ENCODE measurements at places on chromosomes 7 and 10.

DNA sequence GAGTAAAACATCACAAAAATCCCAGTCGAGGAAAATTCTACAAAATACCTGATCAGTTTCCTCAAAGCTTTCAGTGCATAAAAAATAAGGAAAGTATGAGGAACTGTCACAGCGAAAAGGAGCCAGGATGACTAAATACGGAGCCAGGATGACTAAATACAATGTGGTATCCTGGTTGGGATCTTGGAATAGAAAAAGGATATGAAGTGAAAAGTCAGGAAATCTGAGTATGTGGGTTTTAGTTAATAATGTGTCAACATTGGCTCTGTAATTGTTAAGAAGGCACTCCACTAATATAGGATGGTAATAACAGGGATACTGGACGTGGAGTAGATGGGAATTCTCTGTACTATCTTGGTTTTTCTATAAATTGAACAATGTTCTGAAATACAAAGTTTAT, 175.5 kb downstream of the SUGCT start:
- no peak for DNase-seq

DNA sequence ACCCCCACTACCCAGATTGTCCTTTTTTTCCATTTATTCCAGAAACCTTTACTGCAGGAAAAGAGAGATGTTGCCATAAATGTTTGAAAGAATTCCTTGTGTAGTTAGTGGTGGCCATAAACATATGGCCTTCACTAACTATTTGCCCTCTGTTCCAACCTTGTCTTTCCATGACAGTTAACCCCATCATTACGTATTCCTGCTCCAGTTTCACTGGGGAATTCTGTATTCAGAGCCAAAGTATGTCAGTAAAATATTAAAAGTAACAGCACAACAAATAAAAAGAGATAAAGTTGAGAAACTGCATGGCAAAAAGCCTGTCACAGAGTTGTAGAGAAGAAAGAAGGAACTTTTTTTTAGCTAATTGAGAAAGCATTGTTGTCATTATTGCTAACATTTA, 261.3 kb downstream of the BICC1 start:
- no peak for DNase-seq

DNA sequence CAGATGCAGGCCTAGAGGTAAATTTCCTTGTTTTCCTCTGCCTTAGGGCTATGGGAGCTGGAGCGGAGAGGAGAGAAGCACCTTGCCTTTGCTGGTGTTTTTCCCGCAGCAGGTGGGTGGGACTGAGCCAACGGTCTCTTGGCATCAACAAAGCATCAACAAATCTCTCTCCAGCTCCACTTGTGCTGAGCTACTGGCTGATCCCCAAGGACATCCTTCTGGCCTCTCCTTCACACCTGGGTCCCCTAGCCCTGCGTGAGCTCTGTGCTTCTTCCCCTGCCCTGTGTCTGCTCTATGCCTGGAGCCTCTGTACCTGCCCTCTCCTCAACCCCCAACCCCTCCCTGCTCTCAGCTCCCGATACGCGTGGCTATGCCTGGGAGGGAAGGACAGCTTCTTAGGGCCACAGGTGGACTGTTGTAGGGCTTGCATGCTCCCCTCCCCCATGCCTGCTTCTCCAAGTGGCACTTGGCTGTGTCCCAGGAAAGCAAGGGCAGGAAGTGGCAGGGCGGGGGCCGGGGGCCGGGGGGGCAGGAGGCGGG, 3.2 kb upstream of the CLDN4 start:
- peak; percentile 86 for DNase-seq

- DNase-seq, result no peak
Measured at GRCh38 chr7:98284335-98285036, 3.0 kb downstream of the BRI3 start.

DNA sequence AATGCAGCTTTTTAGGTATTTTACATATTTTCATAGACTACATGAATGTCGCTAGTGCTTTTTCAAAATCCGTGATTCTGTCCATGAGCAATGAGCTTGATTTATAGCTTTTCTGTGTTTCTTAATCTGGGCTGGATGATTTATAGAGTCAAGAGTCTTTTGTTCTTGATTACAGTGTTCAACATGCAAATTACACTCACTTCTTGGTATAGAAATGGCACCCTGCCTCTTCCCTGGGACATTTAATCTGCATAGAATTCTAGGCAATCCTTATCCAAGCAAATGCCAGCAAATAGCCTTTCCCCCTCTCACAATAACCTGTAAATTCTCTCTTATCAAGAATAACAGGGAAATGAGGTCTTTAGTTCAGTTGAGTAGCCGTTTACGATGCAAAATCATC, 246.2 kb upstream of the SEMA3C start:
- DNase-seq, result no peak

DNA sequence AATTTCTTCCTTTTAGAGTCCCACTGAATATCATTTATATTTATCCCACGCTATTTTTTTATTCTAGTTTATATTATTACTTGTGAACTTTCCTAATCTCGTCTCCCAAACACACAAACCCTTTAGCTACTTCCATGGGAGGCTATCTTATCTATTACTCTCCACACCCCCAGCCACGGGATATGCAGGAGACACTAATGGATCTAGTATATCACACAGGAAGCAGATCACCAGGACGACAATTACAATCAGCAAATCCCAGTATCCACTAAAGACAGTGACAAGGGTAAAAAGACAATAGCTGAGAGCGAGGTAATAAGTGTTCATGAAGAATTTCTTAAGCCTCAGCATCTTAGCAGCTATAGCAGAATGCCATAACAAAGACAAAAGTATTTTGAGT, 3.8 kb upstream of the AKR1E2 start:
- no peak for DNase-seq

- no peak for DNase-seq
Measured at GRCh38 chr7:85068799-85069198, 118.1 kb downstream of the SEMA3D start.

- no peak for DNase-seq
Measured at GRCh38 chr10:95354110-95354509, 63.3 kb upstream of the PDLIM1 start.

- DNase-seq, result no peak
Measured at GRCh38 chr10:114526126-114526503, 121.8 kb upstream of the AFAP1L2 start.

GRCh38 chr7:36958111-36958733, 233.9 kb upstream of the AOAH start:
- no peak for DNase-seq

- peak; percentile 65 for DNase-seq
Measured at GRCh38 chr7:95690367-95690947, 81.9 kb upstream of the DYNC1I1 start.

DNA sequence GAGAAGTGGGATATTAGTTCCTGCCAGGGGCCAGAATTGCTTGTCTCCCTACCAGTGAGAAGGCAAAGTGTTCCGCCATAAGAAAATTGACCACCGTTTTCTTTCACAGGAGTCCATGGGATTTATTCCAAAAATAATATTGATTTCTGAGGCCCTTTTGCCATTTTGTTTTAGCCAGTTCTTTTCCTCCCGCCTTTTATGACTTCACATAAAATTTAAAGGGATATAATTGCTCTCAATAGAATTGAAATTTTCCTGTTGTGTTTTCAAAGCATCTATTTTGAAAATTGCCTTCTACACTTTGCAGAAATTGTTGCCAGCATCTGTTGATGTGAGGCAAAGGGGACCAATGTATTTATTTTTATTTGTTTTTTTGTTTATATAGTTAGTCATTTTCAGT, 53.6 kb downstream of the PLCE1 start:
- DNase-seq, result no peak

DNA sequence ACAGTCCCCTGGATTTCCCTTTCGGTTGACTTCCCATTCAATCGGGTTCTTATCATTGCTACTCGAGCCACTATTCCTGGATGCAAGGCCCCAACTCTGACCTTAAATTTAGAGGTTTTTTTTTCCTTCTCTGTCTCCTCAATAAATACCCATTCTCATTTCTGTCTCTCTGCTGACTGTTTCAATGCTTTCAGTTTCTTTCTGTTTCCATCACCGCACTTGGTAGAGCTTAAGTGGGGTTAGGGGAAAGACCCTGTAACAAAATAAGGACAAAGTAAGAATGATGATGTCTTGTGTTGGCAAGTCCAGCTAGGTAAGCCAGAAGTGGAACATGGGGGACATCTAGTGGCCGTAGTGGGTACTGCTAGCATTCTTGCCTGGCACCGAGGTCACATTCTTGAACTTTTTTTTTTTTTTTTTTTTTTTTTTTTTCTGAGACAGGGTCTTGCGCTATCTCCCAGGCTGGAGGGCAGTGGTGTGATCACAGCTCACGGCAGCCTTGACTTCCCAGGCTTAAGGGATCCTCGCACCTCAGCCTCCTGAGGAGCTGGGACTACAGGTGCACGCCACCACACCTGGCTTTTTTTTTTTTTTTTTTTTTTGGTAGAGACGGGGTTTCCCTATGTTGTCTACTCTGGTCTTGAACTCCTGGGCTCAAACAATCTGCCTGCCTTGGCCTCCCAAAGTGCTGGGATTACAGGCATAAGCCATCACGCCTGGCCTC, 40.3 kb downstream of the ZC3HC1 start:
- DNase-seq, result peak; percentile 87

DNA sequence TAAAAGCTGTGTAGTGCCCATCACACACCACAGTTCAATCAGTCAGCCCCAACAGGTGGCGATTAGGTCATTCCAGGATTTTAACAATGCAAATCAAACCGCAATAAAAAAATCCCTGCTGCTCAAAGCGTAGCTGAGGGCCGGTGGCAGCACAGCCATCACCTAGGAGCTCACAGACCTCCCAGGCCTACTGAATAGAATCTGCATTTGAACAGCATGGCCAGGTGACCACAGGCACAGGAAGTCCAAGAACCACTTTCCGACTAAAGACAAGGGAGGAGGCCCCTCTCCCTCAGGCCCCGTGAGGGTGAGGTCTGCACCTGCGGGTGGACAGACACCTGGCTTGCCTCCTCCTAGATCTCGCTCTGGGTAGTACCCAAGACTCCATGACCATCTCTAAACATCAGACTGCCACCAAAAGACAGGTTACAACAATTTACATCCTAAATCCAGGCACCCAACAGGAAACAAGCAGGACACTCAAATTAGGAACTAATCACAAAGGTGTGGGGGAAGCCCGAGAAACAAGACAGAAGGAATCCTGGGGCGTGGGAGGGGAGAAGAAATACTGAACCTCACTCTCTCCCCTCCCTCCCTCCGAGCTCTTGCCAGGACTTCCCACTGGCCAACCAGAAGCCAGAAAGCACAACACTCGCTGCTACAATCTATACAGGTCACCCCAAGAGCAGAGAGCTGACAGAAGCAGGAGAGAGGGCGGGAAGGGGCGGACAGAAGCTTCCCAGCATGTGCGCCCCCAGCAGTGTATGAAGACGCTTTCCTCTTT, 19.2 kb downstream of the GNA12 start:
- peak; percentile 90 for DNase-seq

GRCh38 chr7:69937097-69937496, 338.8 kb downstream of the AUTS2 start:
- DNase-seq, result no peak

DNA sequence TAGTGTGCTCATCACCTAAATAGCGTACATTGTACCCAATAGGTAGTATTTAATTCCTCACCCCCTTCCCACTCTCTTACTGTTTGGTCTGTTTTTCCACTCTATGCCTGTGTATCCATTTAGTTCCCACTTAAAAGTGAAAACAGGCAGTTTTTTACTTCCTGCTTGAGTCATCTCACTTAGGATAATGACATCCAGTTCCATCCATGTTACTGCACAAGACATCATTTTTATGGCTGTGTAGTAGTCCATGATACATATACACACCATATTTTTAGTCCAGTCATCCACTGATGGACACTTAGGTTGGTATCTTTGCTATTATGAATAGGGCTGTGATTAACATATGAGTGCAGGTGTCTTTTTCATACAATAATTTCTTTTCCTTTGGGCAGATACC, 10.1 kb downstream of the STK17A start:
- DNase-seq, result no peak

GRCh38 chr7:13910805-13911551, 78.5 kb downstream of the ETV1 start:
- DNase-seq, result no peak

GRCh38 chr10:100209303-100209702, 20.1 kb downstream of the CHUK start:
- peak; percentile 22 for DNase-seq

GRCh38 chr7:23654508-23654907, 25.5 kb upstream of the FAM221A start:
- peak; percentile 81 for DNase-seq

All from GM23338 (cell line).